CD8-positive, alpha-beta memory T cell (primary cell): ENCODE measurements at places on chromosomes 11 and 22. TPM values are rescaled to one million over a fixed set of nuclear protein-coding genes. Genes with fewer than 3 reads are reported as not detected.

PANX2 gene
- total RNA-seq = 1.7 TPM

TREH gene
- not detected for total RNA-seq

MICAL2 gene
- total RNA-seq = 146 TPM

- no peaks in the 10 kb centered on the region for H3K36me3 ChIP-seq
- H3K27ac ChIP-seq = no peak overlapping the region
- H3K27me3 ChIP-seq = no peaks in the 10 kb centered on the region
- no peak overlapping the region for H3K4me3 ChIP-seq
- no peaks in the 10 kb centered on the region for H3K4me1 ChIP-seq
- no peak for DNase-seq
Observed at GRCh38 chr11:11076879-11077278, 219.0 kb upstream of the ZBED5 start.

- H3K4me3 ChIP-seq = no peak overlapping the region
- no peaks in the 10 kb centered on the region for H3K27me3 ChIP-seq
- H3K27ac ChIP-seq = no peak overlapping the region
- DNase-seq = no peak
- no peaks in the 10 kb centered on the region for H3K36me3 ChIP-seq
Observed at GRCh38 chr11:33021501-33021900, 5.8 kb downstream of the DEPDC7 start.

GRCh38 chr11:61173456-61173855, 12.2 kb upstream of the VPS37C start:
- peaks cover 13% of the 10 kb centered on the region for H3K4me1 ChIP-seq
- H3K27me3 ChIP-seq = no peaks in the 10 kb centered on the region
- H3K27ac ChIP-seq = no peak overlapping the region
- no peak for DNase-seq

GRCh38 chr11:129854232-129854805, 38.7 kb downstream of the TMEM45B start:
- H3K4me3 ChIP-seq = peak overlapping the region; percentile 33
- H3K27ac ChIP-seq = no peak overlapping the region
- peaks cover 38% of the 10 kb centered on the region for H3K4me1 ChIP-seq
- no peak for DNase-seq
- H3K36me3 ChIP-seq = no peaks in the 10 kb centered on the region
- H3K27me3 ChIP-seq = no peaks in the 10 kb centered on the region

DNA sequence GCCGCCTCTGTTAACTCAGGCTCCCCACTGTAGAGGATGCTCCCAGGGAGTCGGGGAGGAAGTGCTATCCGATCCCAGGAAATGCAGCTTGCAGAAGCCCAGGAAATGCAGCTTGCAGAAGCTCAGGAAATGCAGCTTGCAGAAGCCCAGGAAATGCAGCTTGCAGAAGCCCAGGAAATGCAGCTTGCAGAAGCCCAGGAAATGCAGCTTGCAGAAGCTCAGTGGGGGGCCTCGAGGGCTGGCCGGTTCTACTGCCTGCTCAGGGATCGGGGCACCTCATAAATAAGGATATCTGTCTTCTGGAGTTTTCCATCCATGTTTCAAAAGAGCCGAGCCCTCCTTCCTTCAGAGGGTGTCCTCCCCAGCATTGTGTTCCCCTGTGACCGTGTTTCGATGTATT, 25.1 kb upstream of the SMIM38 start:
- H3K4me1 ChIP-seq = peaks cover 12% of the 10 kb centered on the region
- H3K4me3 ChIP-seq = no peak overlapping the region
- no peaks in the 10 kb centered on the region for H3K27me3 ChIP-seq
